ENCODE measurements at places on chromosomes 11 and 22.
A peak's percentile ranks its signal among the peaks of the same experiment; 100 is the strongest.

GRCh38 chr22:48142388-48142787 lies 1379.9 kb downstream of the TBC1D22A start:
- DNase-seq: no peak

GRCh38 chr11:35214226-35214770 lies 75.3 kb downstream of the CD44 start:
- no peak for DNase-seq

DNA sequence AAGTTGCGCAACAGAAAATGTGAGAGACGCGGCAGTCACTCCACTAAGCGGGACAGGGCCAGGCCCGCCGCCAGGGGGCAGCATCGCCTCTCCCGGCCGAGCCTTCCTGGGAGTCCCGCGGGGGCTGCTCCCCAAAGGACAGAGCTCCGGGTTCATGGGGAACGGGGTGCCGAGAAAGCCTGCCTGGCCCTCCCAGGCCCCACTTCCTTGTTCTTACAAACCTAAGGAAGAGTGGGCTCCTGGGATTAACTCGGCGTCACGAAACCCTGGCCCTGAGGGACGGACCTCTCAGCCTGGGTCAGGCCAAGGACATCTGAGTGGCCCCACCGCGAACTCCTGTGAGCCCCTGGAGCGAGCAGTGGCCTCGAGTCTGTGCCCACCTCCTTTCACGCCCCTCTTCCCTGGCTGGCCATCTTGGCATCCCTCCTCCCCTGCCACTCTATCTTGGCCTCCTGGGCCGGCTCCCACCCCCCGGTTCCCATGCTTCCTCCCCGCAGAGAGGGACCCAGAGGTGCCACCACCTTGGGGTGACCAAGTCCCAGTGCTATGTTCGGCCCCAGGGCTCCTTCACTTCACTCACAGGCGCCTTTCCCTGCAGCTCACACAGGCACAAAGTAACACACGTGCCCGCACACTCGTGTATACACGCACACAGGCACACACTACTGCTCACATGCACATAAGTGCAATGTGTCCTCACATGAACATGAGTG lies 99.9 kb upstream of the FGF3 start:
- no peak for DNase-seq

GRCh38 chr11:108985945-108986279 lies 321.0 kb downstream of the DDX10 start:
- DNase-seq: no peak

- no peak for DNase-seq
Observed at GRCh38 chr11:29051935-29052334, 943.7 kb downstream of the METTL15 start.

DNA sequence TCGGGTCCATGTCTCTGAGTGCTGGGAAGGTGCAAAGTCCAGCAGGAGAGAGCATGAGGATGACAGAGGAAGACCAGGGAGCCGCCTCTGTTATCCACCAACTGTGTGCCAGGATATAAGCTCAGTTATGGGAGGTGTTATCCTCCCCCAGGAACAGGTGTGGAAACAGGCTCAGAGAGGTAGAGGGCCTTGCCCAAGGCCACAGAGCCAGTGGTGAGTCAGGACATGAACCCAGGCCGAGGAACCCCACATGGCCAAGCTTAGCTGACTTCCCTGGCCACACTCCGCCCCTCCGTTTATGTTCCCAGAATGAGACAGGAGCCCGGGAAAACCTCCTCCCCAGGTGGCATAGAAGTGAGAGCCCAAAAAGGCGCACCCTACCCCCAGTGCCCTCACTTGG lies 50.3 kb downstream of the ISX start:
- DNase-seq: no peak

GRCh38 chr11:39365809-39366436 lies 2093.5 kb downstream of the LRRC4C start:
- DNase-seq: peak; percentile 37

- no peak for DNase-seq
Observed at GRCh38 chr22:17476838-17477237, 86.5 kb upstream of the SLC25A18 start.

DNA sequence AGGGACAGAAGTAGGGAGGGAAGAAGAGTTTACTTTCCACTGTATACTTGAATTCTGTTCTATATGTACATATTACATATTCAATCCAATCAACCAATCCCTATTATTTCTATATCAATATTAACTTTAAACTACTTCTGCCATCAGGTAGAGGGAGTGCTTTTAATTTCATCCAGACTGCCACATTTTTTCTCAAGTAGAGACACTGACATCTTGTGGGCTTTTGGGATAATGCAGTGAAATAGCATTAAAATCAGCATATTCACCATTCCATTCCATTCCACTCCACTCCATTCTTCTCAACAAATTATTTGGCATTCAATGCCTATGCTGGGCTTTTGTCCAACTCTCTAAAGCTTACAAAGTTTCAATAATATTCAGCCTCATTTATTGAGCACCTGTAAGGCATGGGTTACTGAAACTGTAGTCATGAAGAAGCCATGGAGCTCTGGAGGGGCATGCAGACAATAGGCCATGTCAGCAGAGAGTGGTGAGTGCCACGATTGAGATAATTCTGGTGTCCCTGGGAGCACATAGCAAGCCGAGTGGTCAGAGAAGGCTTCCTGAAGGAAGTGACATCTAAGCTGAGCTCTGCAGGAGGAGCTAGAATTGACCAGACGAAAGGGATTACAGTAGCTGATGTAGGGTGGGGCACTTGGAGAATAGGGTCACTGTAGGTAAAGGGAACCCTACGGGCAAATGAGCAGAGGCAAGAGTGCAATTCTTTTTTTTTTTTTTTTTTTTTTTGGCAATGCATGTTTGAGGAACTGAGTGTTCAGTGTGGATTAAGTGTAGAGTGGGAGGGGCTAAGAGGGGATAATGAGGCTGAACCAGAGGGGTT lies 12.8 kb upstream of the CLPB start:
- peak; percentile 87 for DNase-seq

DNA sequence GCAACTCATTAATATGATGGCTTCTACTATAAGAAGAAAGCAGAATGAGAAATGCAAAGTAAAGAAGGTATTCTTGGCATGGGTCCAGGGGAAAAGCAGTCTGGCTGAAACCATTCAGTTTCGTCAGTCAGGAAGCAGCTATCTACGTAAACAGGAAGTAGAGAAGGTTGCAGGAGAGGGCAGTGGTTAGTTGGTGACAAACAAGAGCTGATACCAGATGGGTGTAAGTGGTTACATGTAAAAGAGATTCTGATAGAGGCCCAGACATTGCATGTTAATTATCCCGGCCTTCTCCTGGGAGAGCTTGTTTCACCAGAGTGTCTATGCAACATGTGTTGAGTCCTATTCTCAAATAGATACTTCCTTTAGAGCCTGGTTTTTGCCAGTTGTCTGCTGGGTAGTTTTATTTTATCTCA lies 58.4 kb upstream of the PSMA1 start:
- DNase-seq: peak; percentile 22

DNA sequence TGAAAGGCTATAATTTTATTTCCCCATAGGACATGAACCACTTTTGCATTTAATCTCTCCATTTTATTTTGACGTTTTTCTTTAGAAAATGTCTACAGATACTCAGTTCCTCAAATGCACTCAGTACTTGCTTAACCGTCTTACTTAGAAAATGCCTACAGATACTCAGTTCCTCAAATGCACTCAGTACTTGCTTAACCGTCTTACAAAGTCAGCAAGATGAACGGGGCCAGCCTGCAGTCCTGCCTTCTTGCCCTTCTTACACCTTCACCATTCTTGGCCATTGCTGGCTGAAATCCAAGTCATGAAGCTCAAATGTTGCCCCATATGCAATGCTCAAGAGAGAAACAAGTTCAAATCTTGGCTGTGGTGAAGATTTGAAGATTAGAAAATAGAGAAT lies 34.1 kb downstream of the CSNK2A3 start:
- no peak for DNase-seq

GRCh38 chr11:77821349-77821851 lies 456 bp downstream of the AAMDC start:
- peak; percentile 29 for DNase-seq

DNA sequence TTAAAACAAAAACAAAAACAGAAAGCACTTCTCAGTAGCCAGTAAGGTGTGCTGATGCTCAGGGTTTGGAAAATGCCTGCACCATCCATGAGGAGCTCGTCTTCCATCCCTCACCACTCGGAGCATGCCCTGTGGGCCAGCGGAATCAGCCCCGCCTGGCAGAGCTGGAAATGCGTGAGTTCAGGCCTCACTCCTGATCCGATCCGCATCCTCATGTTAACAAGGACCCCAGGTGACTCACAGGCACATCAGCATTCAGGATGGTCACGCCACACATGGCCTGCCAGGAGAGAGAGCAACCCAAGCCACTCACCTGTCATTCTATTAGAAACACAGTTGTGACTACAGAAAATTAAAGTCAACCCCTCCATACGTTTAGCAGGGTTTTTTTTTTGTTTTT lies 188.5 kb downstream of the MPPED1 start:
- DNase-seq: no peak

- no peak for DNase-seq
Observed at GRCh38 chr22:45887202-45888131, 89.5 kb downstream of the WNT7B start.

DNA sequence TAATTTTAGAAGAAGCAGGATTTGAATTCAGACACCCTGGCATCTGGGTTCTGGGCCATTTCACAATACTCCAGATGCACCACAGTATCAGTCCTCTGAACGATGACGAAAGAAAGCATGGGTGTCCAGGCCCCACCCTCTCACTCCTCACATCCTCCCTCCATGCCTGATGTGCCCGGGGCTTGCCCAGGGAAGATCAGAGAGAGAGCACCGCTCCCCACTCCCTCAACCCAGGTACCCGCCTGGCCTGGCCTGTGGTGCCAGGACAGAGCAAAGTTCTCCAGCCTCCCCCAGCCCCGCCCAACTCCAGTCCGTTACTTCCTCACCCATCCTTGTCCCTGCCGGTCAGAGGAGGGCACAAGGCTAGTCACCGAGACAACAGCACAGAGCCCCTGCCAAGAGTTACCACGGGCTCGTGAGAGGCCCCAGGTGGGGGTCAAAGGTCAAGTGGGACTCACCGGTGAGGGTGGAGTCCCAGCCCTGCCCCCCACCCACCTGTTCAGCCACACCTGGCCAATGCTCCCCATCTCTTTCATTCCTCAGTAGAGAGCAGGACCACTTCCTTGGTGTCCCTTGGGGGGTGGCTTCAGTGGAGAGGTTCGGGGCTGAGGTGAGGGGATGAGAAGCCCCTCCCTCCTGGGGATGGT lies 8.1 kb downstream of the BCL9L start:
- peak; percentile 47 for DNase-seq

DNA sequence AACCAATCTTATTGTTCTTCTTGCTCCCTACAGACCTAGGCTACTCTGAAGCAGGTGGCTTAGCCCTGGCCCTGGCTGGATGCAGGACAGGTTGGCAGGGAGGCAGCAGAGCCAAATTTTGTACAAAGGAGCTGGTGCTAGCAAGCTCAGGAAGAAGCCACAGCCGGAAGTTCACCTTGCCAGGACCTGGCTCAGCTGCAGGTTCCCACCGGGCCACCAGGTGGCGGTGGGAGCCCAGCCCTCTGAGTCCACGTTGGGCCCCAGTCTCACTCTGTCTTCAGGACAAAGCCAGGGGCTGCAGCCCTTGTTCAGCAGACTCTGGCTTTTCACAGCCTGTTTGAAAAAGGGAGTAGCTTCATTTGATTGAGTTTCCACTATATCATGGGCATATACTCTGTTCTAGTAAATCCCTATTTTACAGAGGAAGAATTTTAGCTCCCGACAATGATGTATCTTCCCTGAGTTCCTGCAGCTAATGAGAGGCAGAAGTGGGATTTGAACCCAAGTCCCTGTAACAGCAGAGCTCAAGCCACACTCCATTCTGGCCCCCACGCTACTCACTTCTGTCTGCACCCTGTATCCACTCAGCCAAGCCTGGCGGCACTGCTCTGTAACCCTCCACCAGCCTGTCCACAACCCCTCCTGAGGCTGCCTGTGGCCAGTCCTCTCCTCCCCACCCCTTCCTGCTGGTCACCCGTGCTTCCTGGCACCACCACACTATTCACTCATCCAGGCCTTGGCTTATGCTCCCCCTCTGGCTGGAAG lies 3.3 kb downstream of the TKFC start:
- DNase-seq: no peak

DNA sequence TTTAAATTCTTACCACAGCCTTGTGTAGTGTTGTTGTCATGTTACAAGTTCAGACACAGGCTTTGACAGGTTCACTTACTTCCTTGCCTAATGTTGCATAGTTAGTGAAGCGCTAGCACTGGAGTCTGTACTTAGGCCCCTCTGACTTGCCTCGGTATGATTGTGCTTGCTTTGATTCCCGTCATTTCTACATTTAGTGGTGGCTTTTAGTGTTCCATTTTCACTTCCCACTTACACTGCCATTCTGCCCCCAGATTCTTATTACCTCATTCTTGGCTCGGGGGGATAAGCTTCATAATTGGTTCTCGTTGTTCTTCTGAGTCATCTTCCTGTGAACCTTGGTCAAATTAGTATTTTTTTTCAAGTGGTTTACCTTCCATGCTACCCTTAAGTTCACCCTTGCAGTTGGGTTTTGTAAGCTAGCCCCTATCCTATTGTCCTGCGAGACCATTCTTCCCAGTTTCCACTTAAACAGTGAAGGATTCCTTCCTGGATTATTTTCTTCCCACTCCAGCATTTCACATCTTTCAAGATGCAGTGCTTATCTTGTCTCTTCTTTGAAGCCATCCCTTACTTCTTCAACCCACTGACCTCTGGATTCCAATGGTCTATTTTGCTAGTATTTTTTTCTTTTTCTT lies 68.7 kb downstream of the DDX10 start:
- no peak for DNase-seq

DNA sequence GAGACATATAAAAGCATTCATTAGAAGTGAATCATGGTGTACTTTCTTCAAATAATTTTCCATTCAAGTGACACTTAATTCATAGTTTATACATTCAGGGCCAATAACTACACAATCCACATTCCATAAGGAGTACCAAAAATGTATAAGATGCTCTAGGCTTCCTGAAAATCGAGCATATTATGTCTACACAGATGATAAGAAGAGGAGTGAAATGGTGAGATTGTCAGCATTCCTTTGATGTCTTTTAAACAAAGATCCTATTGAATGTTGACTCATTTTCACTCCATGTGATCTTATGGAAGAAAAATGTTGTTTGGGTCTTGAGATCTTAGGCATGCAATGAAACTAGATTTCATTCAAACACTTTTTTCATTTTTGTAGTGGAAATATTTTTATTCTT lies 843.2 kb downstream of the KCNA4 start:
- DNase-seq: peak; percentile 46

- DNase-seq: no peak
Observed at GRCh38 chr11:8258289-8258688, 5.4 kb downstream of the LMO1 start.

GRCh38 chr11:45179686-45180178 lies 33.3 kb downstream of the PRDM11 start:
- DNase-seq: no peak
